ENCODE measurements at places on chromosomes 11 and 22. TPM values are rescaled to one million over a fixed set of nuclear protein-coding genes. Genes with fewer than 3 reads are reported as not detected.
A peak's percentile ranks its signal among the peaks of the same experiment; 100 is the strongest.

DNA sequence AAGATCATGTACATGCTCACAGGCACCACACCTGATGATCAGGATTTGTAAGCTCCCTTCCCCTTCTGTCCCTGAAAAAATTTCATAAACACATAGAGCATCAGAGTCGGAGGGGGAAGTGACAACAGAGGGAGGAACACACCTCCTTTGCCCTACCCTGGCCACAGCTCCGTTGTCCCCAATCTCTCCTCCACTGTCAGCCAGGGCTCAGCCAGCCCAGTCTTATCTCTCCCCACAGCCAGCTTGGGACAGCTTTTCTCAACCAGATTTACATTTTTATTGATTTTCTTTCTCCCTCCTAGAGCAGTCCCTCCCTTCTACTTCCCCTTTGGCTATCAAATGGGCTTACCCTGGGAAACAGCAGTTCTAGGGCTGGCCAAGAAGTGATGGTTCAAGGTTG lies 32.1 kb upstream of the TPBGL start:
- no peak for DNase-seq

DNA sequence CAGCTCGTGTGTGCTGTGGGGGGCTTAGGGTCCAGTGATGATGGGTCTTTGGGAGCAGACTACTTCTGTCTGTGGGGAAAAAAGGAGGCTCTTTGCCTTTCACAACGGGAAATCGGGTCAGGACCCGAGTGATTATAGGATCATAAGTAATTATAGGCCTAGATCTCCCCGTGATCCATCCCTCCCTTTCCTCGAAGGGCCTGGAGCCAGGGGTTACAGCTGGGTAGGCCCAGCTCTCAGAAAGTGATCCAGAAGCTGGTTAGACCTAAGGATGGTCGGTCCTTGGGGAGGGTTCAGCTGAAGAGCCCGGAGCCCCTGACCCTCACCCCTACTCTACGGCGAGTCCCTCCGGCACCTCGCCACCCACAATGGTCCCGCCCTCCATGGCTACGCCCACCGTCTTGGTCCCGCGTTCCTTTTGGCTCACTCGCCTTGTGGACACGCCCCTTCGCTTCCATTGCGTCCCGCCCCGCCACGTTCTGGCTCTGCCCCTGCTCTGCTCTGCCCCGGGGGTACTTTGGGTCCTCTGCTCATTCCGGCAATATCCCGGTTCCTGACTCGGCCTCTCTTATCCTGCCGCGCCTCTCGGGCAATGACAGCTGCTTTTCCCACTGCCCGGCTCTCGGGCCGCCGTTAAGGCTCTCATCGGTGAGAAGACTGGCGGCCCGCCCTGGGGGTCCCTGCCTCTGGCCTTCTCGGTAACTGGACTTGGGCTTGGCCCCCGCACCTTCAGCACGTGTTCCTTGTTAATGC lies 5.0 kb downstream of the IGSF22 start:
- peak; percentile 84 for DNase-seq

GRCh38 chr11:78652843-78653239 lies 78.2 kb upstream of the NARS2 start:
- DNase-seq: no peak

Gene ADAMTS8
- not detected for total RNA-seq

Gene PNPLA3
- total RNA-seq: under 0.01 TPM

Data from hematopoietic multipotent progenitor cell (in vitro differentiated cells).